ENCODE measurements at places on chromosomes 7 and 10. TPM values are rescaled to one million over a fixed set of nuclear protein-coding genes. Genes with fewer than 3 reads are reported as not detected.

The OR13A1 gene
- not detected for total RNA-seq

The CPA2 gene
- total RNA-seq = not detected

The AKR1C8 gene
- total RNA-seq = 0.25 TPM

The ADRA2A gene
- 0.64 TPM for total RNA-seq

The STARD3NL gene
- 22.5 TPM for total RNA-seq

The C10orf143 gene
- 1.3 TPM for total RNA-seq

The PLXDC2 gene
- total RNA-seq = 12.4 TPM

The CRHR2 gene
- 0.22 TPM for total RNA-seq

The WDR37 gene
- total RNA-seq = 35.0 TPM

The GNAI1 gene
- 13.7 TPM for total RNA-seq

The INPP5A gene
- total RNA-seq = 108 TPM

The ADCYAP1R1 gene
- 6.0 TPM for total RNA-seq

The RSPH10B2 gene
- total RNA-seq = not detected

The C1QL3 gene
- not detected for total RNA-seq

The NKX1-2 gene
- not detected for total RNA-seq

The SFR1 gene
- total RNA-seq = 5.2 TPM

The RPEL1 gene
- not detected for total RNA-seq

The ST8SIA6 gene
- total RNA-seq = 7.4 TPM

The PLCE1 gene
- total RNA-seq = 4.6 TPM

The AKR1D1 gene
- total RNA-seq = not detected

The HGF gene
- 2.4 TPM for total RNA-seq

The CFAP46 gene
- total RNA-seq = 1.5 TPM

The NKX6-2 gene
- total RNA-seq = not detected

The AOAH gene
- 2.4 TPM for total RNA-seq

The PNLIPRP3 gene
- not detected for total RNA-seq

The HBP1 gene
- 81.4 TPM for total RNA-seq

The TLX1 gene
- total RNA-seq = not detected

The KCNIP2 gene
- total RNA-seq = 568 TPM

The IFIT1B gene
- not detected for total RNA-seq

The KLF14 gene
- 0.07 TPM for total RNA-seq

The ZNF735 gene
- total RNA-seq = not detected

The TRIM73 gene
- 1.3 TPM for total RNA-seq

The BUB3 gene
- total RNA-seq = 40.0 TPM

The DYDC2 gene
- total RNA-seq = not detected

The PRRT4 gene
- total RNA-seq = 1.6 TPM

The LRRC18 gene
- total RNA-seq = not detected

The MRLN gene
- not detected for total RNA-seq

The CYTH3 gene
- total RNA-seq = 27.8 TPM

The TSPAN15 gene
- total RNA-seq = 8.3 TPM

The EPHB6 gene
- 3.9 TPM for total RNA-seq

The GJC3 gene
- 0.30 TPM for total RNA-seq

The OR9A2 gene
- total RNA-seq = not detected

The SPDYE6 gene
- total RNA-seq = not detected

The KLLN gene
- 0.47 TPM for total RNA-seq

The NFKB2 gene
- 11.3 TPM for total RNA-seq

The ADARB2 gene
- 0.22 TPM for total RNA-seq

Measured in left ventricle myocardium superior (tissue), 1 donor.